ENCODE measurements at places on chromosomes 5 and 9. TPM values are rescaled to one million over a fixed set of nuclear protein-coding genes. Genes with fewer than 3 reads are reported as not detected.

DNA sequence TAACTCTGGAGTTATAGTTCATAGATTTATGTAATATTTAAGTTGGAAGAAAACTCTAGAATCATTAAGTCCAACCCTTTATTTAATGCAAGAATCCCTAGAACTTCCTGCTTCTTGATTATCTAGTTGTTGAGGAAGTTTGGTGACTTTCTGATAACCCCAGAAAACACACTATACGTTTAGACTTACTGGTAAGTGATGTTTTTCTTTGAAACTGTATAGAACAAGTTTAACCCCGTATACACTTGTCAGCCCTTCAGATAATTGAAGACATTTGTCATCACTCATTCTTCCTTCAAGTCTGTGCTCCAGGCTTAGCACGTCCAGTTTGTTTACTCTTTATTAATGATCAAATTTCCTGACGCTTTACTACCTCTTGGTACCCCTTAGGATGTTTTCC lies 9.0 kb downstream of the NDUFS4 start:
- DNase-seq: peak; percentile 11

The DNAH5 gene
- 1.1 TPM for total RNA-seq

The CFAP157 gene
- total RNA-seq: 0.14 TPM

DNA sequence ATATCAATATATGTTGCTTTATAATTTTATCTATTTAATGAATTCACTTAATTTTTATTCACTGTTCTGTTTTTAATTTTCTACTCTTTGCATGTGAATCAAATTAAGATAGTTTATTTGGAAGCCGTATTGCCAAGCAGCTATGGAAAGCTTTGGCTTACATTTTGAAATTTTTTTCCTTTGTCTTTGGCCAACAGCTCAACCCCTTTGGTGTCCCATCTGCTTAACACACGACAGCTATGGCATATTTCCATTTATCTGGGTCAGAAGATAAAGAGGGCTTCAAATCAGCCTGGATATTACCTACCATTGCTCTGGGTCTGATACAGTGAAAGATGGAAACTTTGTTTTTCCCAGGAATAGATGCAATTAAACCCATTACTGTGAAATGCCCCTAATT lies 201.0 kb downstream of the WDR70 start:
- DNase-seq: no peak

- no peak for DNase-seq
Observed at GRCh38 chr9:95718263-95718662, 157.2 kb upstream of the ERCC6L2 start.

The GABRA1 gene
- not detected for total RNA-seq

DNA sequence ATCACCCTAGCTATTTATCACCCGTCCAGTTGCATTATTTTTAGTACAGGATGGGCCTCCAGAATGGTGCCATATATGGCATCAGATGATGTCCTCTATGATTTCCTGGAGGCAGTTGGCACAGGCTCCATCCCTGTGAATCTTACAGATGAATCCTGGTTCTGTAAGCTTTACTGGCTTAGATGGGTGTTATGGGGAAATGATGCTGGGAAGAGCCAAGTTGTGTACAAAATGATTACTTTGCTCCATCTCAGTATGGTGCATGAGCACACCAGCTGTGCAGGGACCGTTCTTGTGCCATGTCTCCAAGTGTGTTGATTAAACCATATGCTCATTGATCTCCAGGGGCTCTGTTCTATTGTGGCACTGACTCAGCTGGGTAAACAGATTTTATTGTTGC lies 755.7 kb downstream of the TLR4 start:
- DNase-seq: no peak

The AMBP gene
- 0.89 TPM for total RNA-seq

DNA sequence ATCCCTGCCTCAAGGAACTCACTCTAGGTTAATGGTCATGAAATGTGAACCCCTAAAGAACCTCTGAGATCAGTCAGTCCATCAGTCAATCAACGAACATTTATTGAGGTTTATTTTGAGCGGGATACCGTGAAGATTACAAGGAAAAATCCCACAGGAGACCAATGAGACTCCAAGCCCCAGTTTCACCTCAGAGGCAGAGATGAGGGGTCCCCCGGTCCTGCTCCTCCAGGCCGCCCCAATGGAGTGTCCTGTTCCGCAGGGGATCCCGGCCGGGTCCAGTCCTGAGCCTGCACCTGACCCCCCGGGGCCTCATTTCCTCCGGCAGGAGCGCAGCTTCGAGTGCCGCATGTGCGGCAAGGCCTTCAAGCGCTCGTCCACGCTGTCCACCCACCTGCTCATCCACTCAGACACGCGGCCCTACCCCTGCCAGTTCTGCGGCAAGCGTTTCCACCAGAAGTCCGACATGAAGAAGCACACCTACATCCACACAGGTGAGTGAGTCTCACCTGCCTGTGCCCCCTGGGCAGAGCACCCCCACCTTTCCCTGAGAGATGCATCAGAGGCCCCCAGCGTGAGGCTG lies 11.0 kb downstream of the GFI1B start:
- no peak for DNase-seq

DNA sequence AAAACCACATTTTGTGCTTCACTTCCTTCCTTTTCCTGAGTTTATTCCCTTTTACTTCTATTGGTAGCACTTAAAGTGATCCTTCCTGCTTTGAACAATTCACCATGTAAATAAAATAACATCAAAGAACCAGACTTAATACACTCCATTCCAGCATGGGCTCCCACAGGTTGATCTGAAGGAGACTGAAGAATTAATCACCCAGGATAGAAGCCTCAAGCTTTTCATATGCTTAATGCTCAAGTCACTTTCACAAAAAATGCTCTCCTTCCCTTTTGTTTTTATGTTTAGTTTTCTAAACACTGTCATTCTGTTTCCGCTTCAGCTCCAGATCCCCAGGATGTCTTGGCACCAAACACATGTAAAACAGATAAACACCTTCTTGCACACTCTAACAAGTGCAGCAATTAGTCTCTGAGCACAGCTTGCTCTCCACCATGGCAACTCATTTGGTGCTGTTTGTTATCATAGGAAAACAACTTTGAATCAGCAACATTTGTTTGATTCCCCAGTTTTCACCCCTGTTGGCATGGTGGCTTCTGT lies 37.0 kb downstream of the DMRTA1 start:
- DNase-seq: no peak

GRCh38 chr5:135100431-135100830 lies 66.4 kb upstream of the PITX1 start:
- no peak for DNase-seq

DNA sequence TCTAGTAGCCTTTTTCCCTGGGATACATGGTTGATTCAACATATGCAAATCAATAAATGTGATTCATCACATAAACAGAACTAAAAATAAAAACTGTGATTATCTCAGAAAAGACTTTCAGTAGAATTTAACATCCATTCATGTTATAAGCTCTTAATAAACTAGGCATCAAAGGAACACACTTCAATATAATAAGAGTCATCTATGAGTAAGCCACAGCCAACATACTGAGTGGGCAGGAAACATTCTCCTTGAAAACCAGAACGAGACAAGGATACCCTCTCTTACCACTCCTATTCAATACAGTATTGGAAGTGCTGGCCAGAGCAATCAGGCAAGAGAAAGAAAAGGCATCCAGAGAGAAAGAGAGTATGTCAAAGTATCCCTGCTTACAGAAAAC lies 239.9 kb downstream of the ATPSCKMT start:
- DNase-seq: no peak

DNA sequence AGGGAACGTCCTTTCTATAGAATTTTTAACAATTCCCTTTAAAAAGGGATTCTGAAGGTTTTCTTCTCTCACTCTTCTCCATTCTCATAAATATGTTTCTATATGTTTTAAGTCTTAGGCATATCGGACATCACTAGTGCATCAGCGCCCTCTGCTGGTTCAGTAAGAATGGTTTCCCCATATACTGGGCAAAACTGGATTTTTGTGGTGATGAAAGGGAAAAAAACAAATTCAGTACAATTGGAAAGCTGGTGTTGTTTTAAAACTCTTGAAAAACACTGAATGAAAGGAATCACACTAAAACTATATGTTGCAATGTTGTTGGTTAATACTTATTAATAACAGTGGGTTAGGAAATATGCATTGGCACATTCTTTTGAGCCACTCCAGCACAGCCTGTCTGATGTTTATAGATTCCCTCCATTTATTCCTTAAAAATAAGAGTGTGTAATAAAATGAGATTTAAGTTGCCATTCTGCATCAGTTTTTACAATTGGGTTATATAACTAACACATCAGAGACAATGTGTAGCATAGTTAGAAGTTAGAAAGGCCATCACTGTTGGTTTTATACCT lies 15.8 kb downstream of the CWC27 start:
- DNase-seq: peak; percentile 78

DNA sequence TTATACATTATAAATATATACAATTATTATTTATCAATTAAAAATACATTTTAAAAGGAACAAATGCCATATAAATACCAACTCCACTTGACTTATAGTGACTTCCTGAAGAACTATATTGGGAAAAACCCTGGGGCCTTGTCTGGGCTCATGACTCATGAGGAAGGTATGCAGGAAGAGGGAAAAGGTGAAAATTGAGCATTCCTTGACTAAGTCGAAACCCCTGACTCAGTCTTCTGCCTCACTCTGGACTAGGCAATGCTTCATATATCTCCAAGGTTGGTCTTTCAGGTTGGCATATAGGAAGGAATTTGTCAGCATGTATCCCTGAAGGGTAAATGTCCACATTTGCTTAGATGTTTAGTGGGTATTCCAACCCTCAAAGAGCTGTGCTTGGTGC lies 78.5 kb downstream of the SH3TC2 start:
- DNase-seq: no peak

GRCh38 chr5:82283893-82284292 lies 5.7 kb upstream of the RPS23 start:
- DNase-seq: no peak

DNA sequence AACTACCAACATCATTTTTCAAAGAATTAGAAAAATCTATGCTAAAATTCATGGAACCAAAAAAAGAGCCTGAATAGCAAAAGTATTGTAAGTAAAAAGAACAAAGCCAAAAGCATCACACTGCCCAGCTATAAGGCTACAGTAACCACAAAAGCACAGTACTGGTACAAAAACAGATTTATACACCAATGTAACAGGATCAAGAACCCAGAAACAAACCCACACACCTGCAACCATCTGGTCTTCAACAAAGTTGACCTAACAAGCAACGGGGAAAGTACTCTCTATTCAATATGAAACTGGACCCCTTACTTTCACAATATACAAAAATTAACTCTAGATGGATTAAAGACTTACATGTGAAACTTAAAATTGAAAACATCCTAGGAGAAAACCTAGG lies 94.2 kb upstream of the TARS1 start:
- DNase-seq: no peak

GRCh38 chr5:161966564-161966963 lies 101.0 kb upstream of the GABRG2 start:
- DNase-seq: no peak

- no peak for DNase-seq
Observed at GRCh38 chr5:58890701-58891085, 307.8 kb downstream of the RAB3C start.

- DNase-seq: no peak
Observed at GRCh38 chr9:134301387-134302129, 24.7 kb upstream of the RXRA start.

The CSF1R gene
- 235 TPM for total RNA-seq

GRCh38 chr5:141879941-141880738 lies 1.9 kb upstream of the PCDH1 start:
- DNase-seq: no peak

The SCGB3A1 gene
- total RNA-seq: not detected

The KIF4B gene
- total RNA-seq: 0.18 TPM

The ADAMTS19 gene
- not detected for total RNA-seq

DNA sequence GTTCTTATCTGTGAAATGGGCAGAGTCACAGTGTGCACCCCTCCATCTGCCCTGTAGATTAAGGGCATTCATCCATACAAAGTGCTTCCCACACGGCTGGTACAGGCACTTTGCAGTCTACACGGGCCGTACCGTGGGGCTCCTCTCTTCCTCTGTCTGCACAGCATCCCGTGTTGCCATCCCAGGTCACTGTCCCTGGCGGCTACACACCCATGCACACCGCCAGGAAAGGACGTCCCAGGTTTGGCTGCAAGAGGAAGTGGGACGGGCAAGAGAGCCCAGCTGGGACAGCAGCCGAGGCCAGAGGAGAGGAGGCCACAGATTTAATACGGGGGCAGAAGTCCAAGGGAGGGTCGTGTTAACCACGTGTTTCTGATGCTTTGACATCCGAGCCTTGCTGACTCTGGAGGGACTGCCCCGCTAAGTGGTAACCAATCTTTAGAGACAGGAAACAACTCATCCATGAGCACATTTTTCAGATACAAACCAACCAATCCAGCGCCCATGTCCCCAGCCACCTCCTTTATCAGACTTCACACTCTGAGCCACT lies 120.0 kb downstream of the ZNF354C start:
- DNase-seq: no peak

The COL23A1 gene
- total RNA-seq: under 0.01 TPM

DNA sequence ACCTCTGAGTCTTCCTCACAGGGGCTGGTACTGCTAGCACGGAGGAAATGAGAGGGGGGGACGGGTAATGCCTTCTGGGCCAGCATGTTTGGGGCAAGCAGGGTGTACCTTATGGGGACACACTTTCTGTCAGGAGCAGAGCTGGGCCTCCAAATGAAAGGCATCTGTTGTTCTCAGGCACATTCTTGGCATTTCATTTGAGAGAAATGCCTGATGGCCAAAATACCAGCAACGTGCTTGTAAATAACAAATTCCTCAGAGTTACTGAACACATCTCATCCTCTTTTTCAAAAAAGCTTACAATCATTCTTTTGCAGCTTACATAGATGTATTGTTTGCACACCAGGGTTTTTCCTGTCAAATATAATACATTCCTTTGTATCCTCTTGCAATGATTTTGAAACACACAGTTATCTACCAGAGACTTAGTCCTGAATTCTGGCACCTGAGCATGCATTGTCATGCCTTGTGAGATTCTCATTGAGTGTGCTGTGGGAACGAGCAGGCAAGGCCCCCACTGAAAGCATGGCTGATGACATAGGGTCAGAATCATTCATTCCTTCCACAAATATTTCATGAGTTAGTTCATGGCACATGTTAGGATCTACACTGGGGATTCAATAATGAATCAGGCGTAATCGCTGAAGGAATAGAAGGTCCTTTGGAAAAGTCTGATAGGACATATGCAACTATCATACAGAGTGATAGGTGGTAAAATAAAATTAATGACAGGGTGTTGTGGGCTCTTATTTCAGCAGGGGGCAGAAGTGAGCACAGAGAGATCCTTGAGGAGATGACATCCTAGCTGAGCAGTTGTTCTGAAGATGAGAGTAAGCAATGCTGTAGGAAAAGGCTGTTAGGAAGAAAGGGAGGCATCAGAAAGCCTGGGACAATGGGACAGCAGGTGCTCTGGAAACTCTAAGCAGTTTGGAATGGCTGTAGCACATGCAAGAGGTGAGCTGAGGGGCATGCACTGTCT lies 260.9 kb upstream of the TUT7 start:
- DNase-seq: no peak

The GCNT4 gene
- total RNA-seq: 31.4 TPM

DNA sequence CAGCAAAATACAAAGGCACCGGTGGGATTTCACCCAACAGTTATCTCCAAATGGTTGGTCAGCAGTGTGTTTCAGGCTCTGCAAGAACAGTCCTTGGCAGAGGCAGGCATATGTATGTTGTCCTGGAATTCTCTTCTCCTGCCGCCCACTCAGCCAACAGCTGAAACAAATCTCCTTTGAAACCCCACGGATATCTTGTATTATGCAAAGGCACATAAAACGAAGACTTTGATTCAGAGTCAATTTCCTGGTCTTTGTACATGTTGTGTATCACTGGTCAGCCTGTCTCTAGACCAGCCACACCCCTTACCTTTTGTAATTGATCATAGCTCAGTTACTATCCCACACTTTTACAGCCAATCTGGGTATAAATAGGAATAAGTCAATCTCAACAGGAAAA lies 29.2 kb downstream of the FREM1 start:
- no peak for DNase-seq

The CDKN2B gene
- 152 TPM for total RNA-seq

The PCDHGB1 gene
- total RNA-seq: under 0.01 TPM
